ENCODE measurements at places on chromosomes 3 and 15. TPM values are rescaled to one million over a fixed set of nuclear protein-coding genes. Genes with fewer than 3 reads are reported as not detected.
A peak's percentile ranks its signal among the peaks of the same experiment; 100 is the strongest.

Gene FANCD2OS
- not detected for total RNA-seq

Gene KCNAB1
- not detected for total RNA-seq

Gene HIGD2B
- total RNA-seq, result not detected

Gene ATRIP
- total RNA-seq, result 20.5 TPM

Gene TRPC1
- total RNA-seq, result 1.1 TPM

Gene TPRA1
- total RNA-seq, result 41.3 TPM

Gene RCCD1
- total RNA-seq, result 26.4 TPM

Gene ANKRD63
- total RNA-seq, result not detected

DNA sequence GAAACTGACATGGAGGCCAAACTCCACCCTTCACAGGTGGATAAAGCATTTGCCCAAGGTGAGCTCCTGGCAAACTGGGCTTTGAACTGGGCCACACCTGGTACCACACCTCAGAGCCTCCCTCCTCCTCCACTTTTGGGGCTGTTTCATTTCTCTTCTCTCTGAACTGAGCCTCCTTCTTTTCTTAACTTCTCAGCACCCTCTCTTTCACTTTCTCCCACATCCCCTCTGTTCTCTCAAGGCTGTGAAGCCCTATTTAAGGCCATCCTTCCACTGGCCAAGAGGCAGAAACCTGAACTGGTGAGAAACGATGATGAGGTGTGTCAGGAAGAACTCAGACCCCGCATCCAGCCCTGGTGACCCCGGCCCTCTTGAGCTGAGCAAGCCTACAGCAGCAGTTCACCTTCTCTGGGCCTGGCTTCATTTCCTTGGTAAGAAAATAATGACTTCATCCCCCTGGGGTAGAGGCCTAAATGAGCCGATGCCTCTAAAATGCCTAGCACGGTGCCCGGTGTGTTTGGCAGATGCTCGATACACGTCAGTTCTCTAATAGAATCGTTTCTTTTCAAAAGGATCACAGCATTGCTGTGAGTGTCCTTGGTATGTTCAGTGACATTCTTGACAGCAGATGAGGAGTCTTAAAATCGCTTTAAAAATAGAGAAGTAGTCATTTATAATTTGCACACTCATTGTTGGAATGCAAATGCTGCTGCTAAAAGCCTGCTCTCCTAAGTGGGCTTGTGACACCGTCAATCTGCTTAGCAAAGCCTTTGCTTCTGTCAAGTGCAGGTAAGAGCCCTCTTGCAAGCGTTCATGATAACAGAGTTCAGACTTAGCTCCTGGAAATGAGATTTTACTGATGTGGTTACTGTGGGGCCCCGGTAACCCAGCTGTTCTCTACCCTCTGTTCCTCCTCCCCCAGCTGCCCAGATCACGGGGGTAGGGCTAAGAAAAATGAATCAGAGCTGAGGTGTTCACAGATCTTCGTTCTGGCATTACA lies 97.7 kb upstream of the ATP2B2 start:
- DNase-seq, result peak; percentile 47
- H3K27me3 ChIP-seq, result peaks cover 33% of the 10 kb centered on the region
- no peaks in the 10 kb centered on the region for H3K36me3 ChIP-seq
- H3K27ac ChIP-seq, result no peak overlapping the region
- peaks cover 25% of the 10 kb centered on the region for H3K4me1 ChIP-seq

GRCh38 chr15:50250760-50251394 lies 14.6 kb downstream of the HDC start:
- no peak for DNase-seq
- no peak overlapping the region for H3K27ac ChIP-seq
- peaks cover 10% of the 10 kb centered on the region for H3K36me3 ChIP-seq
- H3K4me3 ChIP-seq, result no peak overlapping the region

DNA sequence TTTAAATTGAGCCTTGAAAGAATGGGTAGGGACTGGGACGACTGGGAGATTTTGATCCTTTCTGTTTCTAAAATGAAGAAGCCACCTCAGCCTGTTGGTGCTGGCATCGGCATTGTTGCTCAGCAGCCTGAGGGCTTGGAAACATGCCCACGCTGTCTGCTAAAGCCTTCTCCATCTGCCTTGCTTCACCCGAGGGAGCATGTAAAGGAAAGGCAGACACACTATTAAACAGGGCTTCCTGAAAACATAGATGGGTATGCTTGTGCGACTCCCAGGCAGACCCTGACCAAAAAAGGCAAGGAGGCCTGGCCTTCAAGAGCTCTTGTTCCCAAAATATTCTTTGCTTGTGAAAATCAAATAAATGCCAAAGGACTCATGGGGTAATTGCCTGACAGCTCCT lies 84.2 kb upstream of the SLC4A7 start:
- no peak overlapping the region for H3K4me3 ChIP-seq
- no peak for DNase-seq
- no peaks in the 10 kb centered on the region for H3K36me3 ChIP-seq
- no peaks in the 10 kb centered on the region for H3K27me3 ChIP-seq
- no peak overlapping the region for H3K27ac ChIP-seq

GRCh38 chr3:16534640-16535262 lies 21.3 kb upstream of the RFTN1 start:
- peaks cover 26% of the 10 kb centered on the region for H3K27me3 ChIP-seq
- DNase-seq, result no peak
- H3K4me1 ChIP-seq, result peaks cover 9% of the 10 kb centered on the region
- H3K27ac ChIP-seq, result no peak overlapping the region
- no peak overlapping the region for H3K4me3 ChIP-seq

DNA sequence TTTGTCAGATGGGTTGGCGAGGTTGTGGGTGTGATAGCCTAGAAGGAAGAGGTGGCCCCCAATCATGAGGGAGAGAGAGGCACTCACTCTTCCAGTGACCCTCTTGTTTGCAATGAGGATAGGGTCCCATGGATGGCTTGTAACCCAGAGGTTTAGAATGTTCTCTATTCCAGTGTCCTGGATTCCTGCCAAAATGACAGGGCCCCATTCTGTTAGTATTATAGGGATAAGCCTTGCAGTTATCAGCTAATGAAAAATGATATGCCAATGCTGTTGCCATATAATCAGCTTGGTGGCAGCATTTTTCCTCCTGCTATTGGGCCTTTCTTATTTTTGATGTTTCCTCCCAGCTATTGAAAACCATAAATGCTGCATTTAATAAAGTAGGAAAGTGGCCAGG lies 23.3 kb upstream of the SENP7 start:
- no peak overlapping the region for H3K4me3 ChIP-seq
- H3K27ac ChIP-seq, result no peak overlapping the region
- H3K36me3 ChIP-seq, result no peaks in the 10 kb centered on the region
- H3K4me1 ChIP-seq, result peaks cover 13% of the 10 kb centered on the region
- no peaks in the 10 kb centered on the region for H3K27me3 ChIP-seq

- no peaks in the 10 kb centered on the region for H3K36me3 ChIP-seq
- no peak overlapping the region for H3K4me3 ChIP-seq
- no peak for DNase-seq
- no peaks in the 10 kb centered on the region for H3K4me1 ChIP-seq
These were observed 97.1 kb downstream of the STRIT1 start for GRCh38 chr3:155196131-155197021.

DNA sequence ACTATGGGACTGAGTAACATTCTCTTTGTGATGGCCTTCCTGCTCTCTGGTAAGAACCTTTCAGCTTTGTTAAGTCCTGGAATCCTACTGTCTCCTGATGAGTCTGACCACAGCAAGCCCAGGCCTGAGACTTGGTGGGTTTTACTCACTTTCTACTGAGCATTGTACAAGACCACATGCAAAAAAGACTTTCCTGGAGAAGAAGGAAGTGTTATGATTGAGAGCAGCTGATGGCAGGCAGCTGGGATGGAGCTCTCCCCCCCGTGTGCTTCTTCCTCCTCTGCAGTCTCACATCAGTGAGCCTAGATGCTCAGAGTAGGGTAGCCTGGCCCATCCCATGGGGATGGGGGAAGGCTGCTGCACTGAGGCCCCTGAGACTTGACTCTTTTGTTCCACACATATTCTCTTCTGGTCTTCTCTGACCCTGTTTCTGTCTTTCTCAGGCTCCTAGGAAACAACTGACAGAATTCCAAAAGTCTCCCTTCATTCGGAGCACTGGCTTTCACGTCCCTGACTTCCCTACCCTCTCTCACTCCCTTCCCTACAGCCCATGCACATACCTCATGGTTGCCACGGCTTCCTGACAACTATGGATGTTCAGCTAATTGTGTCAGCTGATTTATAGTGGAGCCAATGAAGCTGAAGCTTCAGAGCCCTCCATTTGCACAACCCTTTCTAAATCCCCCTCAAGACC lies 36.6 kb downstream of the CD86 start:
- H3K4me3 ChIP-seq, result peak overlapping the region; percentile 32
- peaks cover 8% of the 10 kb centered on the region for H3K36me3 ChIP-seq
- peak overlapping the region; percentile 90 for H3K27ac ChIP-seq
- H3K4me1 ChIP-seq, result peaks cover 45% of the 10 kb centered on the region

DNA sequence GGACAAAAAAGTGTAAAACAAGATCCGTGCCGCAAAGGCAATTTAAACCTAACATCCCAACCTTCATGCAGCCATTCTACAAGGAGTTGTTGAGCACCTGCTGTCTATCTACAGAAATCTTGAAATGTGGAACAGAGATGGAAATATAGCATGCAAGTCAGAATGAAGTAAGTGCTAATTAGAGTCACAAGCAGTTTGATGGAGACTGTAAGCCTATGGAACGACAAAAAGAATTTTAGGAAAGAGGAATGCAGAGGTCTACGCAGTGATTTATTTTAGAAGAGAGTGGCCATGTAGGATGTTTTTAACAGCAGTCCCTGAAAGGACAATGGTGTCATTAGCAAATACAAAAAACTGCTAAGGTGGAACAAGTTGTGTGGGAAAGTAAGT lies 851 bp upstream of the DCBLD2 start:
- peaks cover 35% of the 10 kb centered on the region for H3K27me3 ChIP-seq
- DNase-seq, result no peak
- H3K27ac ChIP-seq, result peak overlapping the region; percentile 51
- peaks cover 12% of the 10 kb centered on the region for H3K4me1 ChIP-seq

GRCh38 chr3:41092844-41093243 lies 106.5 kb upstream of the CTNNB1 start:
- no peaks in the 10 kb centered on the region for H3K27me3 ChIP-seq
- H3K36me3 ChIP-seq, result no peaks in the 10 kb centered on the region
- H3K4me1 ChIP-seq, result no peaks in the 10 kb centered on the region
- no peak overlapping the region for H3K4me3 ChIP-seq

DNA sequence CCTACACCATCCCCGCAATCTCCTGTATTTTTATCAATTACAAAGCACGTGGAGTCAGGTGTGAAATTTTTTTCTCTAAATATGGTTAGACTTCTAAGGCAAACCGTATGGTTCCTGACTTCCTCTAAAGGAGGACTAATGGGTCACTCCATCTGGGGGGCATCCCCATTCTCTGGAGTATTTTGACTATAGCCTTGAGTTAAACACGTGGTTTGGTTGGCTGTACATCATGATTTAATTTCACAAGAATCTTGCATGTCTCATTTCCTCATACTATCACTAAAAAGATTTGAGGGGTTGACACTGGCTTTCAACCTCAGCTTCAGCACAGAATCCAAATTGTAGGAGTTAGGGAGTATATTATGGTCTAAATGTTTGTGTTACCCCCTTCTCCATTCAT lies 25.3 kb upstream of the ZNF770 start:
- no peaks in the 10 kb centered on the region for H3K4me1 ChIP-seq
- no peak for DNase-seq
- H3K27me3 ChIP-seq, result peaks cover 3% of the 10 kb centered on the region

DNA sequence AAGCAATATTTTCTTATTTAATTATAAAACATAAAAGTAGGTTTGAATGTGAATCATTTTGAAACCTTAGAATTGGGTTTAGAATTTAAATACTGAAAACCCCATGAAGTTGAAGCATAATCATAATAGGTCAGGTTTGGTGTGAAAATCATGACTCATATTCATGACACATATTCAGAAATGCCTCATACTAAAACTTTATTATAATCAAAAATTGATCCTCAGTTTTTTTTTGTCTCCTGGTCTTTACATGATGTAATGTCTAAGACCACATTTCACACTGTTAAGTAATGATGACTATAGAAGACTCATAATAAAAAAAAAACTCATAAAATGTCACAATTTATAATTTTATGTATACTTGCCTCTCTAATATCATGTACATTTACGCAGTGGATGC lies 190.4 kb downstream of the FOXP1 start:
- DNase-seq, result no peak
- H3K27me3 ChIP-seq, result peaks cover 19% of the 10 kb centered on the region
- H3K27ac ChIP-seq, result no peak overlapping the region
- H3K36me3 ChIP-seq, result no peaks in the 10 kb centered on the region
- H3K4me3 ChIP-seq, result no peak overlapping the region

- peaks cover 8% of the 10 kb centered on the region for H3K36me3 ChIP-seq
- peaks cover 6% of the 10 kb centered on the region for H3K27me3 ChIP-seq
- peak overlapping the region; percentile 77 for H3K27ac ChIP-seq
- peaks cover 27% of the 10 kb centered on the region for H3K4me1 ChIP-seq
- peak; percentile 7 for DNase-seq
These were observed 50.0 kb upstream of the TBC1D23 start for GRCh38 chr3:100210772-100211135.

DNA sequence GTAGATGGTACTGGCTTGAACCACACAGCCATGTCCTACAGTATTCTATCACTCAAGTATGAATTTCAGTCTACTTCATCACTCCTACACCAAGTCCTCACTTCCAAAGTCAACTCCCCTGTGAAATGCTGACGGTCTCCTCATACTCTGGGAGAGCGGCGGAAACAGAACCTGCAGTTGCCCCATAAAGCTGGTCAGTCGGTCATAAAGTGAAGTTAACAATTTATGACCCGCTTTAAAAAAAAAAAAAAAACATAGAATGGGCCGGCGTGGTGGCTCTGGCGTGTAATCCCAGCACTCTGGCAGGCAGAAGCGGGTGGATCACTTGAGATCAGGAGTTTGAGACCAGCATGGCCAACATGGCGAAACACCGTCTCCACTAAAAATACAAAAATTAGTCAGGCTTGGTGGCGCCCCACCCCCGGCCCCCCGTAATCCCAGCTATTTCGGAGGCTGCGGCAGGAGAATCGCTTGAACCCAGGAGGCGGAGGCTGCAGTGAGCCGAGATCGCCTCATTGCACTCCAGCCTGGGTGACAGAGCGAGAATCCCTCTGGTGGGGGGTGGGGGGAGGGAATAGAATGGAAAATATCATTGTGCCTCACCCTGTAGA lies 2.1 kb downstream of the TRANK1 start:
- DNase-seq, result no peak
- peaks cover 6% of the 10 kb centered on the region for H3K36me3 ChIP-seq
- H3K4me1 ChIP-seq, result no peaks in the 10 kb centered on the region

DNA sequence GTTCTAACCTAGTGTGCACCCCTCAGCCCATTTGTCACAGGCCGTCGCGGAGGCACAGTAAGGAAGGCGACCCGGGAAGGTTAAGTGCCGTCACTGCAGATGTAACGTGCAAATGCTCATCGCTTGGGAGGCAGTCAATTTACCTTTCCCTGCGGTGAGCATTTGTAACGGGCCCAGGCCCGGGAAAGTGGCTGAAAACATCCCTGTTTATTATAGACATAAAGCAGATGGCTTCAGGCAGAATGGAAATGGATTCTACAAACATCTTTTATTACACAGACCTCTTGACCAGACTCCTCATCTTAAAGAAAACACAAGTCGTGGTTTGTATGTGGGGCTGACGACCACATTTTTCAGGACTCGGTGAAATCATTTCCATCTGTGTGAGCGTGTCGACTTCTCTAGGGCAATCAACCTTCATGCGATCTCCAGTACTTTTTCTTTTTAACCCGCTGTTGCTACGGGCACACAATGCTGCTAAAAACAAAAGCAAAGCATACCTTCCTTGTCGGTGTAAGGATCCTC lies 43.6 kb downstream of the NMNAT3 start:
- no peaks in the 10 kb centered on the region for H3K36me3 ChIP-seq
- no peak for DNase-seq
- no peaks in the 10 kb centered on the region for H3K27me3 ChIP-seq
- H3K27ac ChIP-seq, result no peak overlapping the region
- H3K4me3 ChIP-seq, result no peak overlapping the region

All from activated T-helper 1 cell treated with anti-CD3 and anti-CD28 coated beads, Interleukin-12 subunit alpha, Interleukin-12 subunit beta, Interleukin-2, Interleukin-4 antibody, amounts not matched to agents 30 ng/mL and 10 ng/mL and 1 ng/mL, durations not matched to agents 14 hours and 24 hours and 36 hours (primary cell).